SHP77 (cell line): ENCODE measurements at places on chromosomes 6 and 20.

DNA sequence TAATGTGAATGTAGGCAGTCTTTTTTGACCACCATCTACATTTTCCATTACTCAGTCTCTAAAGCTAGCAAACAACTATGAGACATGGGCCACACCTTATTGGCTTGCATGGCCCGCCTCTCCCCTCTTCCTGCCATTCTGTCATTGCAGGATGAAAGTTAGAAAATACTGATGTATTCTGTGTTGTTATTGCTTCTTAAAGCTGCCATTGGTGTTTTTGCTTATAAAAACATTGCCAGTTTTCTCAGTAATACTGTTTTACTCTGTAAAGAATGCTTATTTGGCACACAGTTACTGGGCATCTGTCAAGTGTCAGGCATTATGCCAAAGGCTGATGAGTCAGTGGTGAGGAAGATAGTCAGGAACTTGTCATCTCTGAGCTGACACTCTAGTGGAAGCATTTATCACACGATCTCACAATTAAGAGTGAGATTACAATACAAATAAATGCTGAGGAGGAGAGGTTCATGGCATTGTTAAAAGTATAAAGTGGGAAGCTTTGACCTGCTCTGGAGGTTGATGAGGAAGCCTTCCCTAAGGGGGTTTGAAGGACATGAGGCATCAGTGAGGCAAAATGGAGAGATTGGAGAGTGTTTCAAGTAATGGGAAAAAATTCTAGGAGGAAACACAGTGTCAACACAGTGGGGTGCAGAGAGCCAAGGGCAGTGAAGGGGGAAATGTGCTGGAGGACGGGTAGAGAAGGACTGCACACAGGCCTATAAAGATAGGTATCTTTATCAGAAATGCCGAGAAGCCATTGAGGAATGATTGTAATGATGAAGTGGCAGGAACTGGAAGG, 14.7 kb downstream of the KLHL32 start:
- DNase-seq = no peak

DNA sequence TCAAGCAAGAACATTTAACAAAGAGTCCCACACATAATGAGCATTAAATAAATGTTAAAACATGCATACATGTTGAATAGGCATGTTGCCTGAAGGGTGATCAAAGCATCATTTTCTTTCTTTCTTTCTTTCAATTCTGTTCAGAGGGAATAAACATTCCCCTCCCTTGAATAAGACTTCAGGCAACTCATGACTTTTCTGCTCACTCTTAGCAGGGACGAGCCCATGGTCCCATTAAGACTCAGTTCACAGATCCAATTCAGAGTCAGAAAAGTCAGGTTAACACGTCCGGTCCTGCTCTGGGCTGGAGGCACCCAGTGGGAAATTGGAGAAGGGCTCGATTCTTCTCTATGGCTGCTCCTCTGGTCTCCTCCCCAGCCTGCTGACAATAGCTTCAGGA, 181.7 kb downstream of the ZNF217 start:
- no peak for DNase-seq

- no peak for DNase-seq
Observed at GRCh38 chr6:33765368-33765767, 18.7 kb upstream of the IP6K3 start.

- DNase-seq = peak; percentile 68
Observed at GRCh38 chr20:60984666-60985065, 267.4 kb upstream of the CDH4 start.

DNA sequence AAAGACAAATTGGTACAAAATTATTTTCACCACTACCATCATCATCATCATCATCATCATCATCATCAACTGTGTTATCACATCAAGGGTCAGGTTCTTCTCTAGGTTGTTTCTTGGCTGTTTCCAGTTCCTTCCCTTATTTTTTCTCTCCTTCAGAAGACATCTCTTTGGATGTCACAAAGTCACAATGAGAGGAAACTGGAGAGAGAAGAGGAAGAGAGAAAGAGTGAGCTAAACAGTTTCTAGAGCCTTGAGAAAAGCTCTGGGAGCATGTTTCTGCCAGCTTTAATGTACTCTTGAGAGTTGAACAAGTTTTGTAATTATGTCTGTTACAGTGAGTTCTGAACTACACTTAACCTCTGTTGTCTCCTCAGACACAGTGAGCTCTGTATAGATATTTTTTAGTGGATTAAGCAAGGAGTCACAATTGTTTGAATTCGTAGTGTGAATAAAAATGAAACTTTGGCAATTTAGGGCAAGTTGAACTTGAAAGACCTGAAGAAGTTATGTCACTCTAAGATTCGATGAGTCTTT, 123.0 kb upstream of the AKIRIN2 start:
- DNase-seq = no peak

DNA sequence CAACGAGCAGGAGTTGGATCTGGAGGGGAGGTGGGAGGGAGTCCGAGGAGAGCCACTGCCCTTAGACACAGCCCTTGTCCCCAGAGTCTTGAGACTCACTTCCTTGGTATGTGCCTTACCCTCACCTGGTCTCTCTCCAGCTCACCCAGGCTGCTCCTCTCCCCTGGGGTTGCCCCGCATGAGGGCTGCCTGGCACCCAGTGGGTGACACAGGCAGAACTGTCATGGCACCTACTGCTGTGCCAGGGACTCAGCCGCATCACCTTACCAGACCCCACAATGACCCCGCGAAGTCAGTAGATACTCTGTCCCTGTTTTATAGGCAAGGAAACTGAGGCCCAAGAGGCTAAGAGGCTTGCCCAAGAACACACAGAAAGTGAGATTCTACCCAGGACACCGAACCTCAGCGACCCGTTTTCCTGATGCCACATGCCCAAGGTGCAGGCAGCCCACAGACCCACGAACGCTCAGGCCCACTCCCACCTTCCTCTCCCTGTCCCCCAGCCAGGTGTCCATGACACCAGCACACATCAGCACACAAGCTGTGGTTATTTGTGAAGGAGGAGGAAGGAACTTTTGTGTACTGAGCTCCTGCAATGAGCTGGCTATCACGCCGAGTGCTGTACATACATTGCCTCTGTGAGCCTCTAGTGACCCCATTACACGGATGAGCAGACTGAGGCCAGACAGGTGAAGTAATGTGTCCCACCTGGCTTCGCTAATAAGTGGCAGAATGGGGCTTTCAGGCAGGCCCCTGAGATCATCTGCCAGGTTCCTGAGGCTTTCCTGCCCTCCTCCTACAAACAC, 168.1 kb downstream of the GRM4 start:
- DNase-seq = no peak

GRCh38 chr20:35174458-35175216, 2.8 kb downstream of the PROCR start:
- no peak for DNase-seq

DNA sequence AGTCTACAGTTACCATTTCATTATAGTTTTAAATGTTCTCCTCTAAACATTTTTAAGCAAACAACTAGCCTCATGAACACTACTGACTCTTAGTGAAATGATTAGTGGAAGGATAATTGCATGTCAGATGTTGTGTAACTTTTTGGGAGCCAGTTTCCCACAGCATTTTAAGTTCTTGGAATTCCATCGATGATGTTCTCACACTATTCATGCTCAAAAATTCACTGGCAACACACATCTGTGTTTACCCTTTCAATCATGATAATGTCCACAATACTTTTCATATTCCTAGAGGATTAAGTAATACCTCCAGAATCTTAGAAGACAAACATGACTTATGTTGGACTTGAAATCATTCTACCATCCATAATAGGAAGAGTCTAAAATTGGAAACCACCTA, 678.1 kb upstream of the ID4 start:
- no peak for DNase-seq

- DNase-seq = no peak
Observed at GRCh38 chr6:226516-227073, 65.7 kb upstream of the DUSP22 start.

- DNase-seq = peak; percentile 76
Observed at GRCh38 chr6:139881728-139882211, 507.3 kb upstream of the CITED2 start.

- DNase-seq = no peak
Observed at GRCh38 chr6:160221423-160221822, 37.2 kb downstream of the SLC22A2 start.

DNA sequence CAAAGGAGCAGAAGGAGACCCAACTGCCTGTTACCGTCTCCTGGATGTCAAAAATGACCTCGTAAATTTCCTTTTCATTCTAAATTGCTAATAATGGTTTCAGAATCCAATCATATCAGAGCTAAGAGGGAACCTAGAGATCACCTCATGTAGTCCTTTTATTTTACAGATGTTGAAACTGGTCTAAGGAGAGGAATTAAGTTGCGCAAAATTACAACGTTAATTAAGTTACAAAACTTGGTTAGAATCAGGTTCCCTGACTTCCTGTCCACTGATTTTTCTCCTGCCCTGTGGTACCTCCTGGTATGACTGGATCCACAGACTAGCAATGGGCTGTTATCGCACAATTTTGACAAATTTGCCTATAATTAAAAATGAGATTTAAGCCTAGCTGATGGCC, 9.0 kb upstream of the STK38 start:
- no peak for DNase-seq

DNA sequence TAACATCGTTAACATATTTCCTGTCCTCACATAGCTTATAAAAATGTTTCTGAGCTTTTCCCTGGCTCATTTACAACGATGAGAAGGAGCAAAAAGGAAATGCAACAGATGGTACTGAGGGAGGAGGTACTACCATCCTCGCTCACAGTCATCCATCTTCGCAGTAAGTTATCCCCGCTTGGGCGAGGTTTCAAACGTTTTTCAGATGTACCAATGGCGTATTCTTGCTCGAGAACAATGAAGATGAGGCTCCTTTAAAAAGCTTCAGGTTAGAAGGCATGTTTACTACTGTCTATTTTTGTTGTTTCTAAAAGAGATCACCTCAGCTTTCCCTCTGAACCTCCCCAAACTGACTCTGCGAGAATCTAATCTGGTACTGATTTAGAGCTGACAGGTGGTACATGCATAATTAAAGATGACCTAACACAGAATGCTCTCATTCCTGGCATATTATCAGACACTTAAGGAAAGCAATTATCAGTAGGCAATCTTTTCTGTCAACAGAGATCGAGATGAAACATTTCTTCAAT, 178.7 kb downstream of the GJA10 start:
- no peak for DNase-seq

- DNase-seq = no peak
Observed at GRCh38 chr6:129297592-129297991, 412.4 kb downstream of the ARHGAP18 start.

- DNase-seq = no peak
Observed at GRCh38 chr20:41627001-41627495, 8.9 kb upstream of the CHD6 start.

- DNase-seq = no peak
Observed at GRCh38 chr6:117906507-117906957, 532 bp upstream of the SLC35F1 start.

DNA sequence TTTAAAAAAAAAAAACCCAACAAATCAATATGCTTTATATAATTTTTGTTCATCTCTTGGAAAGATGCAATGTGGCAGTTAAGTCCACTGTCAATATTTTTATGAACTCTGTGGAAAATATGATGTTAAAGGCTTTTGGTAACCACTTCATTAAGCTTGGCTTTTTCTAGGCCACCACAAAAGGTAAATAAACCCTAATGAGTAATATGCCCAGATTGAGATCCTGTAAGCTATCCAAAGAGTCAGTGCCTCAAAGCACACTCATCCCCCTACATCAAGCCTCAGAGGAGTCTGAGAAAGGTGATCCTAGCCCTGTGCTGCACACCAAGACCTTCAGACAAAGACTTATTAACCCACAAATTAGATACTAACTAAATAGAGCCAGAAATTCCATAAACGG, 121.1 kb downstream of the CDC5L start:
- no peak for DNase-seq

DNA sequence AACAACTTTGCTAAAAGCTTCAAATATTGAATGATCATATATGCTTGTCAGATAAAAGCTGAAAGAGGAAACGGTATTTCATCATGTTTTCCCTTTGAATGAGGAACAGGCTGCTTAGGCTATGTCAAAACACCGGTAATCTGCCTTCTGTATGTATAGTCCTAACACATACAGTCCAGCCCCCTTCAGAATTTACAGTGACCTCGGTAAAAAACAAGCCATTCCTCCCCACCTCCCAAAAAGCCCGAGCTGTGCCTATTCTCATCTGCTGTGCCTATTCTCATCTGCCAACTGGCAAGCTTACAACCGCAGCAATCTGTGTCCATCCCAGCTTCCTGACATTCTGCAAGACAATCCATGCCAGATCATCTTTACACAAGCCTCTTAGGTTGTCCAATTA, 26.8 kb upstream of the UBE2J1 start:
- DNase-seq = no peak

- DNase-seq = no peak
Observed at GRCh38 chr20:47356220-47356525, 326 bp downstream of the ZMYND8 start.

- DNase-seq = no peak
Observed at GRCh38 chr6:98547634-98548033, 286.7 kb upstream of the POU3F2 start.

- DNase-seq = no peak
Observed at GRCh38 chr6:169454204-169454871, 200.7 kb upstream of the THBS2 start.

DNA sequence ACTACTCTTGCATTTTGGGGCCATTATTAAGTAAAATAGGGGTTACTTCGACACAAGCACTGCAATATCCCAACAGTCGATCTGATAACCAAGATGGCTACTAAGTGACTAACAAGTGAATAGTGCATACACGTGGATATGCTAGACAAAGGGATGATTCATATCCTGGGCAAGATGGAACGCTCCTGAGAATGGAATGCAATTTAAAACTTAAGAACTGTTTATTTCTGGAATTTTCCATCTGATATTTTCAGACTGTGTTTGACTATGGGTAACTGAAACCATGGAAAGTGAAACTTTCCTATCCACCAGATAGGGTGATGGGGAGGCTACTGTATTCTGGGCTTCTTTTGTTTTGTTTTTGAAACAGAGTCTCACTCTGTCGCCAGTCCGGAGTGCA, 66.5 kb downstream of the ILRUN start:
- DNase-seq = no peak

DNA sequence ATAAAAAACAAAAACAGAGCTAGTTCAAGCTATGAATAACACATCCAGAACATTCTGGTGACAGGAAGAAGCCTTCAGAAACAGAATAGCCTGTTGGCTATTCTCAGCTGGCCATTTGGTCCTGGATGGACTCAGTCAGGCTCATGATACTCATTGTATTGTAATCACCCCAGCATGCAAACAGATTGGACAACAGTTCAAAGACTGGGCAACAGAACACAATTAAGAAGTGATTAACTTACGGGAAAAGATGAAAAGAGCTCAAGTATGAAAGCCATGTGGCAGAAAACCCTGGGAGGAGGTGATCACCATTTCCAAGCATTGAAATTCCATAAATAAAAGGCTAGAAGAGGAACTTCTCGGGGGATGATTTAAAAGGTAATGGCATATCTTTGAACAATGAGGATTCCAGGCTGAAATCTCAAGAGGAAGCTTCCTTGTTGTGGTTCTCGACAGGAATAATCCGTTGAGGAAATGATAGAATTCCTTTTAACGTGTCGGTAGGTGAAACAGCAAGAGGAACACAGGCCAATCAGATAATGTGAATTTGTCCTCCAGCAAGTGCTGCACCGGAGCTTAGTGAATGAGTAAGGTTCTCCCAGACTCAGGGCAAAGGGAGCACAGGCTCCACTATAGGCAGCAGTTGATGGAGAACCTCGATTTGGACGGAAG, 172.4 kb downstream of the BCAS1 start:
- no peak for DNase-seq

- DNase-seq = no peak
Observed at GRCh38 chr20:24039196-24039595, 50.6 kb upstream of the GGTLC1 start.

GRCh38 chr20:56587307-56588041, 41.6 kb upstream of the TFAP2C start:
- no peak for DNase-seq

GRCh38 chr6:54770328-54770727, 76.2 kb upstream of the FAM83B start:
- DNase-seq = no peak
